AG10803 (cell line): ENCODE measurements at places on chromosomes 11 and 22.

- DNase-seq: no peak
Observed at GRCh38 chr22:50311606-50312351, 4.3 kb upstream of the PLXNB2 start.

- DNase-seq: no peak
Observed at GRCh38 chr11:11537372-11537771, 84.4 kb downstream of the GALNT18 start.

- DNase-seq: no peak
Observed at GRCh38 chr11:8252946-8253345, 10.7 kb downstream of the LMO1 start.

DNA sequence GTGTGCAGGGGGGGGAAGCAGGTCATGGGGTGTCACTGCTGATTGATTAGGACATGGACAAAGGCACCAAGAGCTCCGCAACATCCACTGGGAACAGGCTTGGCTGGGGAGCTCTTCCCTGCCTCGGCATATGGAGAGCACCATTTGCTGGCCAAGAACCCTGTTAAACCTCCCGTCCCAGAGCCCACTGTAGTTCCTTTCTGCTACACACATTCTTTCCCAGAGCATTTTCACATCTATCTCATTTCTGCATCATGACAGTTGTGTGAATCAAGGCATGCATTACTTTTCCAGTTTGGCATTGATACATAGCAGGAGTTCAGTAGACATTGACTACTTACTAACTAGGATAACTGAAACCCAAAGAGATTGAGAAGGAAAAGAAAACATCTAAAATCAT lies 333.4 kb upstream of the B3GAT1 start:
- no peak for DNase-seq

DNA sequence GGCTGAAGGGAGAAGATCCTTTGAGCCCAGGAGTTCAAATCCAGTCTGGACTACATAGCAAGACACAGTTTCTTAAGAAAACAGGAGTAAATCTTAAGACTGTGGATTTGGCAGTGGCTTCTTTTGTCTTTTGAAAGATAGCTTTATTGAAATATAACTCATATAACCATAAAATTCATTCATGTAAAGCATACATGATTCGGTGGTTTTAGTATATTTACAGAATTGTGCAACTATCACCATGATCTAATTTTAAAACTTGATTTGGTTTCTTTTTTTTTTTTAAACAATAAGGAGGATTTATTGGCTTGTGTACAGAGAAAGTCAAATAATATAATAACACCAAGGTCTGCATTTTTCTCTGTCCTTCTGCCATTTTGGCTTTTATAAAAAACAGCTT lies 23.1 kb upstream of the PSMA1 start:
- DNase-seq: no peak
